GM03348 (cell line): ENCODE measurements at places on chromosomes 11 and 22.
A peak's percentile ranks its signal among the peaks of the same experiment; 100 is the strongest.

DNA sequence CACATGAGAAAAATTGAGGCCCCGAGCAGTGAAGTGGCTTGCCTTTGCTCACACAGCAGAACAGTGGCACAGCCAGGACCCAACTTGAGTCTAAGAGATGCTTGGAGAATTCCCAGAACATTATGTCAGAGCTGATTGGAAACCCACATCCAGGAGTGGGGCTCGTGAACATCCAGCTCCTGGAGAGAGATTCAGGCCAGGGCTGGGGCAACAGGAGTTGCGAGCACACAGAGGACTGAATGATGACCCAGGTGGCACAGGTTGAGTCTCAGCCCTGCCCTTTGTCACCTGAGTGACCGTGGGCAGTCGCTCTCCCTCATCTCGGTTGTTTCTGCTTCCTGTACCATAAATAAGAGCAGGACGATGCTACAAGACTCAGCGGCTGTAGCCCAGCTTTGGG, 102.6 kb downstream of the MYO18B start:
- DNase-seq = no peak

- no peak for DNase-seq
Measured at GRCh38 chr22:23381661-23382427, 198.2 kb downstream of the IGLL1 start.

DNA sequence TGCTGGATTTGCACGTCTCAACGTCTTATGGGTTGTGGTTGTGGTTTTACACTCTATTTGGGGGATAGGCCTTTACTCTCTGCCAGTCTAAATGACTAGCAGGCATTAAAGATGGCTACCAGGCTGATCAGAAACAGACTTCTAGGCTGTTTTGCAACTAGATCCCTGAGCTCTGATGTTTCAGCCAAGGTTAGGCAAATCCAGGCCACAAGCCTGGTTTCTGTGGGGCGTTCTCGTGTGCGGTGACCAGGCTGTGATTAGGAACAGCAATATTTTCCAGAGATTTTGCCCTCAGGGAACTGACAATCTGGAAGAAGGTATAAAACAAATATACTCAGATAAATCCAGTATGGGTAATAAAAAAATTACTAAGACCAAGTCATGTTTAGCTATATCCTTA, 502.4 kb downstream of the INSC start:
- DNase-seq = no peak

DNA sequence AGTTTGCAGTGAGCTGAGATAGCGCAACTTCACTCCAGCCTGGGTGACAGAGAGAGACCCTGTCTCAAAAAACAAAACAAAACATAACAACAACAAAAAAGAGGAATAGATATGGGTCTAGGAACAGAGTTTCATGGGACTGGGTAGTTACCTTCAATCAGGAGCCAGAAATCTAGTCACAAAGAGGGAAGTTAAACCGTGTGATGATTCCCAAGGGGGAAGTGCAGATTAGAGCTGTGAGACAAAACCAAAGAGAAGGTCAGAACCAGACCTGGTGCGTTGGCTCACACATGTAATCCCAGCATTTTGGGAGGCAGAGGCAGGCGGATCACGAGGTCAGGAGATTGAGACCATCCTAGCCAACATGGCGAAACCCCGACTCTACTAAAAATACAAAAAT, 42.1 kb upstream of the LARGE1 start:
- DNase-seq = no peak

GRCh38 chr22:44646668-44647067, 55.3 kb upstream of the PRR5 start:
- no peak for DNase-seq

- DNase-seq = no peak
Measured at GRCh38 chr22:49159711-49160110, 668.0 kb downstream of the BRD1 start.

DNA sequence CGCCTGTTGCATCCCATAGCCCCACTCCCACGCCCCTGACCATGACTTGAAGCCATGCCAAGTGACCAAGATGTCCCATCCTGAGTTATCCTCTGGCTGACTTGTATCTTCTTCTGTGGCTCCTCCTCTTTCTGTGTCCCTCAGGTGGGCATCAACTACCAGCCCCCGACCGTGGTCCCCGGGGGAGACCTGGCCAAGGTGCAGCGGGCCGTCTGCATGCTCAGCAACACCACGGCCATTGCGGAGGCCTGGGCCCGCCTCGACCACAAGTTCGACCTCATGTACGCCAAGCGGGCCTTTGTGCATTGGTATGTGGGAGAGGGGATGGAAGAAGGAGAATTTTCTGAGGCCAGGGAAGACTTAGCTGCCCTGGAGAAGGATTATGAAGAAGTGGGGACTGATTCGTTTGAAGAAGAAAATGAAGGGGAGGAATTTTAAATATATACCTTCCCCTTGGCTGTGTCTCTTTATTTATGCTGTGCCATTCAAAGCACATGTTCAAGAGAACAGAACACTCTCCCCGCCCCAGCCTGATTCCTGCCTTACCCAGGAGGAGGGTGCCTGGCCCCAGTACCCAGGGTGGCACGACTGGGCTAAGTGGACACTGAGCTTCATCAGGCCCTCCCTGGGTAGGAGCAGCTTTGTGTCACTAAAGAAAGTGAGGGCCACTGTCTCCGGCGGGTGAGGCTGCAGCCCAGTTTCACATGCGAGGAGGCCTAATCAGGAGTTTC, 19.1 kb upstream of the USP18 start:
- no peak for DNase-seq

DNA sequence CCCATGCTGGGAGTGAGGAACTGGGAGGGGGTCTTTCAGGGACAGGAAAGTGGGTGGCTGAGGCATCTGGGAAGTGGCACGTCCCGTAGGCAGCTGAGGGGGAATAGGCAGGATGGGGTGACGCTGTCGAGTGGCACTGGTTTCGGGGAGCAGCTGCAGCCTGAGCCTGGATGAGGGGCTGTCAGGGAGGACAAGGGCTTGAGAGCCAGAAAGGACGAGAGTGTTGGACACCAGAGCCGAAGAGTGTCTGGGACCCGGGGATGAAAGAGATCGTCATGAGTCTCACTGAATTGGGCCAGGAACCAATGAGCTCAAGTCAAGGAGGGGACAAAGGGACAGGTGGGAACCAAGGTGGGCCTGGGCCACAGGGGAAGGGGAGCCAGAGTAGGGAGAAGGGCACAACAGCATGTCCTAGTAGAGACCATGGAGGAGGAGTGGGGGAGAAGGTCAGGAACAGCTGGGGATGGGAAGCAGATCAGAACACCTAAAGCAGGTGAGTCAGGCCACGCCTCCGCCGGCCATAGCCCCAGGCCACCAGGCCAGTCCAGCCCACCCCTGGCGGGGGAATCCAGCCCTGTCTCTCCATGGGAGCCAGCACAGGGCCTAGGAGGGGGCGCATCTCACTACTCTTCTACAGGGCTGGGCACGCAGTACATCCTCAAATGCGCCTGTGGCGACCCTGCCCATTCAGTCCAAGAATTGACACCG, 4.2 kb downstream of the RAB3IL1 start:
- DNase-seq = no peak

DNA sequence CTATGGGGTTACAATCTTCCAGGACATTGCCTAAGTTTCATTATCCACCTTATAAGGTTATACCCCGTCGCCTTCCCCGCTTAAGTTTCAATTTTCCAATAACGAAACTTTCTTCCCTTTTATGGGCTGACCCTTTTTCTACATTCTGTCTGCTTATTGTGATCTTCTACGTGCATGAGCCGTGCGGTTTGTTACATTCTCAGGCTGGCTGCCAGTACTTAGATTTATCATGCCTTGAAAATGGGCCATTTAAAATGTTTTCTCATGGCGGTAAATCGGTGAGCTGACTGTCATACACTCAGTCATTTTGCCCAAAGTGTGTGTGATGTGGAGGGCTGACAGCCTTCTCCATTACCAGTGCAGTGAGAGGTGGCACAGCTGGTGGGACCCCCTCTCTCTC, 23.3 kb downstream of the DGCR6L start:
- DNase-seq = no peak

DNA sequence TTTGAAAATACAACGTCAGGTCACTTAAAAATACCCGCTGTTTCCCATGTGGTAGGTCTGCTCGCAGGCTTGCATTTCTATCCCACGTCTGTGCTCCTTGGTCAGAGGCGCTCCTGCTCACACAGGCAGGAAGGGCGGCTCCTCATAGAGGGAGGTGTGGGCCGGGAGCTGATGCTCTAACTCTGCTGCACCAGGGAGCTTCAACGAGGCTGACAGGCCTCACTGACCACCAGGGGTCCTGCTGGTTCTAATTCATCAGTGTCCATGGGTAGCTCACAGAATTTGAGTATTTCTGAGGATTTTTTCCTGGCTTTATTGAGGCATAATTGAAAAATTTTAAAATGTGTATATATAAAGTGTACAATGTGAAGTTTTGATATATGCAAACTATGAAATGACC, 68.5 kb downstream of the PIWIL3 start:
- no peak for DNase-seq

DNA sequence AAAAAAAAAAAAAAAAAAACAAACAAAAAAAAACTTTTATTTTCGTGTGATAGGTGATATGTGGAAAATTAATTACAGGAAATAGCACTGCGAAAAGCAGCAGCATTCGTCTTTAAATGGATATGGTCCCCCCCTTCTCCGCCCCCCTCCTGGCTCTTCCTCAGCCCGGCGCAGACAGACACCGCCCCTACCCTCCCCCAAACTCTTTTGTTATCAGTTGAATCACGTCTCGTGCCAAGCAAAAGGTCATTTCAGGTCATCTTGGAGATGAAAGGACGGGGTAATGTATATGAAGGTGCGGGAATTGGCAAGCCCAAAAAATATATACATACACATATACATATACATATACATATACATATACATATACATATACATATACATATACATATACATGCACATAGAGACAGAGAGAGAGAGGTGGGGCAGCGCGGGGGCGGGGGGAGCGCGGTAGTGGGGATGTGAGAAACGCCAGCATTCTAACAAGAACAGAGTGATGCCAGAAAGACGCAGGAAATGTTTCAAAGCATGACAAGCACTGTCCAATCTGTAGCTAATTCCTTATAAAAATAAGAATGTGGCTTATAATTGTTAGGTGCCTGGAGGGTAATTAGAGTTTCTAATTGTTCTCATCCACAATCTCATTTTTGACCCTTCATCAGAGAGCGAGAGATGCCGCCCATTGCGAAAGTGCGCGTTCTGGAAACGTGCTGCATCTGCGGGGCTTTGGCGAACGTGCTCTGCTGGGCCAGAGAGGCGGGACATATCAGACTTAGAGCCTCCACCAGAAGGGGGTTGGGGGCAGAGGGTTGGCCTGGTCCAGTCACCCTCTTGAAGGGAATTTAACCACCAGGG, 214.5 kb upstream of the UBASH3B start:
- DNase-seq = peak; percentile 52

DNA sequence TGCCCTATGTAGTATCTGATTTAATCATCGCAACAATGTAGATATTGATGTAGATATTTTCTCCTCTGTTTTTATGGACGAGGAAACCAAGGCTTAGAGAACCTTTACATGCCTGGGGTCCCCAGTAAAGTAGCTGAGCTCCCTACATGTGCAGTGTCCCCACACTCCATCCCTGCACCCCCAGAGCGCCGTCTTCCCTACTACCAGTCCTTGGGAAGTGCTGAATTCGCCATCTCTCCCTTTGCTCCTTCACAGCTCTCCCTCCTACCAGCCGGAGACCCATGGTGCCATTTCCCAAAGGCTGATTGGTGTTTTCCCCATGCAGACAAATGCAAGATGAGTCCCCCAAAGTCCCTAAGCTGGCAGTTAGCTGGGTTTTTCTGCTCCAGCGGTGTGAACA, 86.0 kb downstream of the CEP164 start:
- no peak for DNase-seq

- DNase-seq = no peak
Measured at GRCh38 chr11:76796511-76797198, 13.5 kb downstream of the TSKU start.

DNA sequence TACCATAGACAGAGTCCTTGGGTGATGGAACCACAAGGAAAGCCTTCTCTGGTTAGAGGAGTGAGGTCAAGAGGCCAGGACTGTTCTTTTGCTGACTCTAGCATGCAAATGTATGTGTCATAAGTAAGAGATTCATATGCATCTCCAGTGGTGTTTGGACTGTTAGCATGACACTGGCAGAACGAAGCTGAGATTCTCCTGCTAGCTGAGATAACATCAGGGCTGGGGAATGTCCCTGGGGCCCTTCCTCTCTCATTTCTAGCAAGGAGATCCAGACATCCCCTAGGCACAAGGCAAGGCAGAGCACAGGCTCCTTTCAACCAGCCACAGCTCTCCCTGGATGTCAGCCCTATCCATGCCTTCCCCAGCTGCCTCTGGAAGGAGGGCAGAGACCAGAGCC, 711.3 kb downstream of the OPCML start:
- DNase-seq = peak; percentile 53

DNA sequence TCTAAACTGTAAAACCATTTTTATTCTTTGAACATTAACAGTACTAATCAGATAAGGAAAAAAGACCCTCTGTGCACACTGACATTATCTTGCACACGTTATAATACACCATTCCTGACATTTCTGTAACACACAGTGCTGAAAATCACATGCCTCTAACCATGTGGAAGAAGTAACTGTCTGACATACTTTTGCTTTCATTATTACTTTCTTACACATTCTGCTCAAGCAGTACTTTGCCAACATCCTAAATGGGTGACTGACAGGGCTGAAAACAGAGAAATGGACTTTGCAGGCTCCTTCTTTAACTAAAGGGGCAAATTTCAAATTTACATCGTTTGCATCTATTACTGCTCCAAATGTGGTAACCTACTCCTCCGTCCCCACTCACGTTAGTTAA, 22.8 kb upstream of the TP53AIP1 start:
- no peak for DNase-seq

- DNase-seq = no peak
Measured at GRCh38 chr11:66218846-66219620, 49.4 kb upstream of the RAB1B start.

DNA sequence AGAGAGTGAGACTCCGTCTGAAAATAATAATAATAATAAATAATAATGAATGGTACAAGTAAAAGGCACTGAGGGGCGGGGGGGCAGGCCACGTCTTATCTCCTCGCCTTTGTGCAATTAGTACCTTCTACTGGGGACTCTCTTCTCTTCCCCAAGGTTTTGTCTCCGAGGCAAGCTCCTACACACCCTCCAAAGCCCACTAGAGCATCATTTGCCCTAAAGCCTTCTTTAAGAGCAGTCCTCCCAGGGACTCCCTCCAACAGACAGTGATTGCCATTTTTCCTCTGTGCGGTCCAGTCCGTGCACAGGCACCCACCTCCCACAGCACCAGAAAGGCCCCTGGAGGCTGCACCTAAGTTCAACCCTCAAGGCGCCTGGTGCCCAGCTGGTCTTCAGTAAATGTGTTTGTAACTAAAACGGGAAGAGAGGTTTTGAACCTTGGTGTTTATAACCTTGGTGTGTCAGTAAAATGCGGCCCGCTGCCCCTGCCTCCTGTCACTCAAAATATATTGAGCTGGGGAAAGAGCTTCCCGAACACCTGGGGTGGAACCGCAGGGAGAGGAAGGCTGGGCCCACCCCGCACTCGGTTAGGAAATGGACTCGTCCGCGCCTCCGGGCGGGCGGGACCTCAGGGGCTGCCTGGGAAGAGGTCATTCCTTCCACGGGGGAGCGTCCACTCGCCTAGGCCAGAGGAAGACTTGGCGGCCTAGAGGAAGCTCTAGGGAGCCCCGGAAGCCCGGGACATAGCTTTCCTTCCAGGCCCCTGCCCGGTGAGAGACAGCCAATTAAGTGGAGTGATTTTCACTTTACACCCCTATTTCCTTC, 4.7 kb upstream of the KDELR3 start:
- DNase-seq = no peak
